ENCODE measurements at places on chromosomes 4 and X. TPM values are rescaled to one million over a fixed set of nuclear protein-coding genes. Genes with fewer than 3 reads are reported as not detected.

GLRA3 gene
- not detected for total RNA-seq

MAGEC3 gene
- total RNA-seq, result not detected

PDS5A gene
- total RNA-seq, result 67.2 TPM

ART3 gene
- total RNA-seq, result not detected

SLC7A11 gene
- 0.98 TPM for total RNA-seq

All from subcutaneous adipose tissue (tissue), 4 donors.